ENCODE measurements at places on chromosomes 5 and 9.

DNA sequence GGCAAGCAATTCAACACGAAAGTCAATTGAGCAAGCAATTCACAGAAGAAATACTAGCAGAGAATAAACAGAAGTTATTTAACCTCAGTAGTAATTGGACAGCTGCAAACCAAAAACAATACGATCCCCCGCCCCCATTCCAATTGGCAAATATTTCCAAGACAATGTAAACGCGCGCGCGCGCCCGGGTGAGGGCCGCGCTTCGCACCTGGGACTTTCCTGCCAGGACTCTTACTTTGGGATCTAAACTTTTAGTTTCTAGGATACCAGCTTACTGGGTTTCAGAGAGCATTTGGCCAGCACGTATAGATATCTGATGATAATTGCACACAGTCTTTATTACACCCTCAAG, 8.6 kb downstream of the RUFY1 start:
- DNase-seq, result no peak

DNA sequence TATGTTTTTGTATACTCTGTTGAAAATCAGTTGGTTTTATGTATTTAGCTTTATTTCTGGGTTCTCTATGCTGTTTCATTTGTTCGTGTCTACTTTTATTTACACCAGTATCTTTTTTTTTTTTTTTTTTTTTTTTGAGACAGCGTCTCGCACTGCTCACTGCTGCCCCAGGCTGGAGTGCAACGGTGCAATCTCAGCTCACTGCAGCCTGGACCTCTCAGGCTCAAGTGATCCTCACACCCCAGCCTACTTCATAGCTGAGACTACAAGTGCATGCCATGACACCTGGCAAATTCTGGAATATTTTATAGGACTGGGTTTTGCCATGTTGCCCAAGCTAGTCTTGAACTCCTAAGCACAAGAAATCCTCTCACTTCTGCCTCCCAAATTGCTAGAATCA, 869.4 kb upstream of the CDH6 start:
- DNase-seq, result no peak

DNA sequence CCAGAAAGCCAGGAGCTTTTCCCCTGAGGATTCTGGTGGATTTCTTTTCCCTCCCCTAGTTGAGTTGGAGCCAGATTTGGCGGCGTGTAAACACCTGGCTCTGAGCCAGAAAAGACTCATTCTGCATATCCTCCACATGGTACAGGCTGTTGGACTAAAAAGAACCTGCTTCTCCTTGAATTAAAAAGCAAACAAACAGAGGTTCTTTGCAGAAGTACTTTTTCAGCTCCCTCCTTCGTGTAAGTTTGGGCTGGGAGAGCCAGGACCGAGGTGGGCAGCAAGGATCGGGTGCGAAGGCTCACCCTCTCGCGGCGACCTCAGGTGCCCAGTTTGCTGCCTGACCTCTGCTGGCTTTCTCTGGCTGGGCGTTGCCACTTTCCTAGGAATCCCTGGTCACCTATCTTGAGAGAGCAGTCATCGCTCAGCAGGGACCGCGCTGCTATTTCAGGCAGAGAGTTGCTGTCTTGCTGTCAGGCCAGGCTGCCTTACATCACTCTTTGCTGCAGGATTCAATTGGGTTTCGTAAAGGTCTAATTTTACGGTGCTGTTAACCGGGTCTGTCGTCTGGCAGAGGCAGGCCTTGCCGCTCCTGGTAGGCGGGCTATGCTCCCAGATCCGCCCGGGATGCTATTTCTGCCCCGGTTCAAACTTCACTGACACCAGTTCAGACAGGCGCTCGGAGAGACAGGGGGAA, 3.2 kb downstream of the PAPPA start:
- peak; percentile 88 for DNase-seq

DNA sequence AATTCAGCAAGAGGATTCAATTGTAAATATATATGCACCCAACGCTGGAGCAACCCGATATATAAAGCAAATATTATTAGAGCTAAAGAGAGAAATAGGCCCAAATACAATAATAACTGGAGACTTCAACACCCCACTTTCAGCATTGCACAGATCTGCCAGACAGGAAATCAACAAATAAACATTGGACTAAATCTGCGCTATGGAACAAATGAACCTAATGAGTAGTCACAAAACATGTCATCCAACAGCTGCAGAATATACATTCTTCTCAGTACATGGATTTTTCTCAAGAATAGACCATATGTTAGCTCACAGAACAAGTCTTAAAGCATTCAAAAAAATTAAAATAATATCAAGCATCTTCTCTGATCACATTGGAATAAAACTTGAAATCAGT, 86.1 kb upstream of the SLC1A1 start:
- peak; percentile 47 for DNase-seq

DNA sequence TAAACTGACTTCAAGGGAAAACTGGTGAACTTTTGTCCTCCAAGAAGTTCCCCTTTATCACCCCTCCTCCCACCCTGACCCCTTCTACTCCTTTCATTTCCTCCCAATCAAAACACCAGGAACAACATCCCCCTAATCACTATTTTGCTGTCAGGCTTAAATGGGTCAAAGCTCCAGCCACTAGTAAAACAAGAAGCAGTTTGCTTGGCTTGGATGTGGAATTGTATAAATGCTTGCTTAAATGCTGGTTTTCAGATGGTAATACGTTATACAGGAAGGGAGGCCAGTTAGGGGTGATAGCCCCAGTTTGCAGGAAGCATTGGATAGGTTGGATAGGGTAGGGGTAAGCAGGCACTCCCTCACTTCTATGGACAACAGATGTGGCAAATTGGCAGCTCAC, 473.6 kb downstream of the AGTPBP1 start:
- no peak for DNase-seq

DNA sequence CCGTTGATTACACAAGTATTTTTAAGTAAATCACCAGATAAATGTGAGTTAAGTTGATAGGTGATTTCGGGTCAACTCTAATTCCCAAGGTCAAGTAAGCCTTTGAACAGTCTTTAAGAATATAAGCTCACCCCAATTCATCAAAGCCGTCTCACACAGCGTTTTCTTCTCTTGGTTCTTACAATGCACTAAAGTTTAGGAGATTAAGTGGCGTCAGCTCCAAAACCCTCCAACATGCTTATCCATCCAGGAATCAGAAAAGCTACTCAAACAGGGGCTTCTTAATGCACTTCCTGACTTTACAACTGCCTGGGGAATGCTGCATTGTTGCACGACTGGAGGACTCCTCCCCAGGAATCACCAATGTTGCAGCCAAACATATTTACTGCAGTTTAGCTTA, 206.2 kb upstream of the EFNA5 start:
- no peak for DNase-seq

GRCh38 chr5:62938927-62939326, 360.3 kb downstream of the LRRC70 start:
- DNase-seq, result peak; percentile 2

DNA sequence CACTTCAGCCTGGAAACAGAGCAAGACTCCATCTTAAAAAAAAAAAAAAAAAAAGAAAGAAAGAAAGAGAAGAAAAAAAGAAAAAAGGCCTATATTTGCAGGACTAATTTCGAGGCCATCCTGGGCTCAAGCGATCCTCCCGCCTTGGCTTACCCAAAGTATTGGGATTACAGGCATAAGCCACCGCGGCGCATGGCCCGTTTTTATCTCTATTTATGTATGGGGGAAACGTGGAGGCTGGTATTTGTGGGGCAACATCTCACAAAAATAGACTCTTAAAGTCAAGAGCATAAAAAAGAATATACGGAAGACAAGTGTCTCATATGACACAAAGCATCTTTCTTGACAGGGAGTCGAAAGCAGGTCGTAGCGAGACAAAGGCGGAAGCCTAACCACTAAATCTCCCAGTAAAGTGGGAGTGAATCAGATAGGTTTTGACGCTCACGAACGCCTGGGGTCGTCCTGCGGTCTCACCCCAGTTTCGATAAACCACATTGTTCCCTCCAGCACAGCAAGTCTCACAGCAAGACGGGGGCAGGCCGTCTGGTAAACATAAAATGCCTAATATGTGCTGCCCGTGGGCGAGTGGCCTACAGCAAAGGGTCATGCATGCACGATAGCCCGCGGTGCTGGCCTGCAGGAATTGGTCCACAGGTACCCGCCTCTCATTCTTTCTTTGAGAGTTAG, 1.8 kb upstream of the TRIM41 start:
- no peak for DNase-seq

- DNase-seq, result no peak
Measured at GRCh38 chr9:32247168-32247567, 137.3 kb upstream of the ACO1 start.

All from mesenchymal stem cell (in vitro differentiated cells and primary cell).